ENCODE measurements at places on chromosomes 16 and 17. TPM values are rescaled to one million over a fixed set of nuclear protein-coding genes. Genes with fewer than 3 reads are reported as not detected.

GRCh38 chr17:80759377-80759673 is 214.7 kb downstream of the RPTOR start:
- DNase-seq, result no peak

DNA sequence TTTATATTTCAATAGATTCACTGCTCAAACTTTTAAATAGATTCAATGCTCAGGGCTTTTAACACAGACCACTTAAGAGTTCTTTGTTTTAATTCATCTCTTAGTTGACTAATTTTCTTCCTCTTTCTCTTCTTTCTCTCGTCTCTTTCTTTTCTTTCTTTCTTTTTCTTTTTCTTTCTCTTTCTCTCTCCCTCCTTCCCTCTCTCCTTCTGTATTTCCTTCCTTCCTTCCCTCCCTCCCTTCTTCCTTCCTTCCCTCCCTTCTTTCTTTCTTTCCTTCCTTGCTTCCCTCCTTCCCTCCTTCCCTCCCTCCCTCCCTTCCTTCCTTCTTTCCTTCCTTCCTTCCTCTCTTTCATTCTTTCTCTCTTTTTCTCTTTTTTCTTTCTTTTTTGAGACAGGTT is 104.4 kb downstream of the LYRM1 start:
- no peak for DNase-seq

DNA sequence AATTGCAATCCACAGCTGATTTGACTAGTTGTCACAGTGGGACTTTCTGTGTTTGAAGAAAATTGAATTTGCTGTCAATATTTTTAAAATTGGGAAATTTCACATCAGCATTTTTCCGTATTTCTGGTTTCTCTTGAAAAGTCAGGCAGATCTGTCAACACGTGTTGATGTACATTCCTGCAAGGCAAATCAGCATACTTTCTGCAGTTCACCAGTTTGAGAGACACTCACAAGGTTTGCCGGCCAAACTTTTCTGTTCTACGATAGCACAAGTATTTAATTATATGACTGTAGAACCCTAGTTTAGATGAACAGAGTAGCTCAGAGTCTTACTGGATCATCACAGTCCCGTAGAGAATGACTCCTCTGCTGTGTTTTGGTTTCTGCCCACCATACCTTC is 102.0 kb downstream of the ADAMTS18 start:
- DNase-seq, result peak; percentile 21

GRCh38 chr16:75282466-75283281 is 31.2 kb upstream of the BCAR1 start:
- no peak for DNase-seq

DNA sequence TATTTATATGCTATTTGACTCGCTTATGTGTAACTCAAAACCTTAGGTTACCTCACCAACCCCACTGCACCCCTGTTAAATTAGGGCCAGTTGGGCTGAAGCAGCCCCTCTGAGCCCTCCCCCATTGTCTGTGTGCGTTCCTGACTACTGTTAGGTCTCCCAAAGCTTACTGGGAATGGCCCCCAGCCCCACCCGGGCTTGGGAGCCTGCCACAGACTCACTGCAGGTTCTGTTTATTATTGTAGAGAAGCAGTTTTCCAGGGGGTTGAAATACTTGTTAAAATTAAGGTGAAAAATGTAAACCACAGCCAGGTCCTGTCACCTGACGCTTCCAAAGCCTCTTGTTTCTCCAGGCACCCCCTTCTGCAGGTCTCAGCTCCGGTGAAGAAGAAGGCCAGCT is 151.7 kb downstream of the FOXL1 start:
- no peak for DNase-seq

- no peak for DNase-seq
These were observed 18.1 kb downstream of the NKD1 start for GRCh38 chr16:50566014-50566962.

DNA sequence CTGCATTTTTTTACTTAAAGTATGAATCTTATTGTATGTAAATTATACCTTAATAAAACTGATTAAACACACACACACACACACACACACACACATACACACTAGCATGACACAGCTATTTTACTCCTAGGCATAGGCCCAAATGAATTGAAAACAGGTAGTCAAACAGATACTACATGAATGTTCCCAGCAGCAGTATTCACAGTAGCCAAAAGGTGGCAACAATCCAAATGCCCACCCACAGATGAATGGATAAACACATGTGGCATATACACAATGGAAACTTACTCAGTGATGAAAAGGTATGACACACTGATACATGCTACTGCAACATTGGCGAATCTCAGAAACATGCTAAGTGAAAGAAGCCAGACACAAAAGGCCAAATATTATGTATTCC is 223.5 kb downstream of the CYB561 start:
- DNase-seq, result no peak

DNA sequence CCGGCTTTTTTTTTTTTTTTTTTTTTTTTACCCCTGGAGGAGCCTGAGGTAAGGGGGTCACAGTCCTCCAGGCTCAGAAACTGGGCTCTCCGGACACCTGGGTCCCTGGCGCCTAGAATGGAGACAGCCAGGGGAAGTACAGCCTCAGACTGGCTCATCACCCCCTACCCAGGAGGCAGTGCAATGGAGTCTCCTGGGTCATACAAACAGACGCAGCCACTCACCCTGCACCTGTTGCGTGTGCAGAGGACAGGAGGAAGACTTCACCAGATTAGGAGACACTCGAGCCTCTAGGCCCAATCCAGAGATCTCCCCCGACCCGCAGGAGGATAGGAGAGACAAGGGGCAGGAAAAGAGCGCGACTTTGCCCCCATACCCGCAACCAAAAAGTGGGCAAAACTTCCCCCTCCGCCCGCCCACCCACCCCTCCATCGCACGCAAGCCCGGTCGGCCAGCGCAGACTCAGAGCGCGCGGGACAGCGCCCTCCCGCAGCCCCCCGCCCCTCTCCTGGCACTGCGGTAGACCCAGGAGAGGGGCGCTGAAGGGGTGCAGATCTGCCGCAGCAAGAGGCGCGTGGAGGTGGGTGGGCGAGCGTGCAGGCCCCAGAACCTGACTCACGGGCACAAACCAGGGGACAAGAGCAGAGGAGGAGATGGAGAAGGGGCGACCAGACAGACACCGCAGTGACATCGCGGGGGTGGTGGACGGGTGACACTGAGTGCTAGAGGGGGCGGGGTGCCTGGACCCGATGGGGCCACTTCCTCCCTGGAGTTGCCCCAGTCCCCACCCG is 900 bp downstream of the HAP1 start:
- no peak for DNase-seq

GRCh38 chr16:56916571-56917403 is 15.2 kb upstream of the HERPUD1 start:
- no peak for DNase-seq

GRCh38 chr17:55996826-55997225 is 156.4 kb upstream of the ANKFN1 start:
- DNase-seq, result peak; percentile 6

DNA sequence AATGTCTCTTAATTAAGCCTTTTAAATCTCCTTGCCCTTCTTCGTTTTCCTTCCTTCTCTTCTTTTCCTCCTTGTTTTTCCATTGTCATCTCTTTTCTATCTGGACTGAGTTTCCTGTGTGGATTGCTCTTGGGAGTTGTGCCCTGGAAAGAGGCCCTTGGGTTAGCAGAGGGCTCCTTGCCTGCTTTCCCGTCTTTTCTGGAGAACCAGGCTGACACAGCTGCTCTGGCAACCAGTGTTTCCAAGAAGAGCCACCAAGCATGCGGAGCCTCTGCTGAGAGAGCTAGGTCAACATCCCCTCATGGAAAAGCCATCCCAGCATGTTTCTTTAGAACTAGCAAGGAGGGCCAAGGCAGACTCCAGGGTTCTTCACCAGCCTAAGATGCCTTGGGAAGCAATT is 75.4 kb downstream of the HLF start:
- no peak for DNase-seq

- no peak for DNase-seq
These were observed 500.7 kb downstream of the GRIN2A start for GRCh38 chr16:9681508-9681907.

GRCh38 chr16:17334096-17334495 is 136.7 kb downstream of the XYLT1 start:
- DNase-seq, result no peak

DNA sequence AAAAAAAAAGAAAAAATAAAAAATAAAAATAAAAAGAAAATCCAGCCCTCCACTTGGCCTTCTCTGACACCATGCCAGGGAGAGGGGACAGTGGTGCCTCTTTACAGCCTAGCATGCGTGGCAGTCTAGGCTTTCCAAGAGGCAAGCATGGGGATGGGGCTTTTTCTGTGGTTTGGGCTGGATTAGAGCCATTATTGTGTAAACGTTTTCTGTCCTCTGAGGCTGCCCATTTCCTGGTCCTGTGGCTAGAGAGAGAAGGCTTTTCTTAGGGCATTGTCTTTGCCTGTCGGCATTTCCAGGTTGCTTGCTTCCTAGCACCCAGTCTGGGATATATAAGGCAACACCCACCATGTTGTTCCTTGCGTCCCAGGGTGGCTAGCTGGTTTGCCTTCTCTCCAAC is 2.7 kb upstream of the DHRS7B start:
- no peak for DNase-seq

GRCh38 chr16:84689111-84689510 is 10.7 kb upstream of the USP10 start:
- DNase-seq, result peak; percentile 7

DNA sequence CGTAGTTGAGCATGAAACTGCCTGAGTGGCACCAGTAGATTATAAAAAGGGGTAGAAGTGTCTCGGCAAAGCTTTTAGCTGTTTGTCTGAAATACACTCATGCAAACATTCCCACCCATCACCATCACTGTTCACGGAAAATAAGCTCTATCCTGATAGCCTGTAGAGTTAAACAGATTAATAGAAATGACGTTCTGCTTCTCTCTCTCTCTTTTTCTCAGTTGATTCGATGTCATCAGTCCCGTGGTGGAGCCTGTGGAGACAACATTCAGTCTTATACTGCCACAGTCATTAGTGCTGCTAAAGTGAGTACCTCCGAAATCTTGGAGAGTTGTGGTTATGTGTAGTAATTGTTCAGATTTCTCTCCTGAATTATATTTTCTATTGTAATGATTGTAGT is 224.7 kb downstream of the BCAS3 start:
- DNase-seq, result no peak

DNA sequence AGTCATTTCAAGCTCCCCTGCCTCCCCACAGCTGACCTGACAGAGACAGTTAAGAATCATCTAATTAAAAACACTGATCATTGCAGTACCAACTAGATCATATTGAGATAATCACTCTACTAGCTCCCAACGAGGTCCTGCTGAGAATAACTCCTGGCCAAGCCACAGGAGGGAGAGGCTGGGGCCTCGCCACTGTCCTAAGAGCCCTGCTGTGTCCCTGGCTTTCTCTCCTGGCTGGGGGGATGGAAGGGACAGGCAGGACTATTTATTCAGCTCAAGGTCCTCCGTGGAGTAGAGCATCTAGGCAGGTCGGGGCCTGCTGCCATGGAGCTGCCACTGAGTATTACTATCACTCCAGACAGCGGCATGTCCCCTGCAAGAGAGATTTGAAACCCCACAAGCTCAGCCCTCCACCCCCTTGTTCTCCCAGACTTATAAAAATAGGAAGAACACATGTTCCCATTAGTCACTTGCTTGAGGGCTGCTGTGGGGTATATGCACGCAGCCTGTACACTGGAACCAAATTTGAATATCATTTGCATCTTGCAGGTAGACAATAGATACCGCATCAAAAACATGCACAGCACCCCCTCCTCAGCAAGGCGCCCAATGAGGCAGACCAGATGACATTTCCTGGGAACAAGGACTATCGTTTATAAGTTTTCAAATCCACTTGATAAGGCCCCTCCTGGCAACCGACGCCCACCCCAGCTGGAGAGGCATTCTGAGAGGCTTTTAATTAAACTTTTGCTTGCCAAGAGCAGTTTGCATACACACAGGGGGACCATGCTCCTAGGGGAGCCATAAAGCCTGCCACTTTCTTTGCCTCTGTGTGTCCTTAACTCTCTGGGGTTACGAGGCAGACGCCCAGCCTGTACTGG is 385.2 kb upstream of the ZFHX3 start:
- DNase-seq, result peak; percentile 66

GRCh38 chr16:2158262-2158638 is 2.7 kb downstream of the TRAF7 start:
- no peak for DNase-seq

DNA sequence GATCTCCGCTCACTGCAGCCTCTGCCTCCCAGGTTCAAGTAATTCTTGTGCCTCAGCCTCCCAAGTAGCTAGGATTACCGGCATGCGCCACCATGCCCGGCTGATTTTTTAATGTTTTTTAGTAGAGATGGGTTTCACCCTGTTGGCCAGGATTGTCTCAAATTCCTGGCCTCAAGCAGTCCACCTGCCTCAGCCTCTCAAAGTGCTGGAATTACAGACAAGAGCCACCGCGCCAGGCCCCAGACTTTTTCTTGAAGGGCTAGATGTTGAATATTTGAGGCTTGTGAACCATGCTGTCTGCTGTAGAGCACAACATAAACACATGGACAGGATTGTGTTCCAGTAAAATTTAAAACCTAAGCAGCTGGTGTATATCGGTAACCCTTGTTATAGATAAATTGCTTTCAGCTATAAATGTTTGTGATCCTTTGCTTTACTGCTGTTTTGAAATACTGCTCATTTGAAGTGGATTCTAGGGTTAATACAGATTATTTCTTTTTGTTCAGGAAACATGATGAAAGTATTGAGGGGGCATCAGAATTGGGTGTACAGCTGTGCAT is 12.4 kb downstream of the WSB1 start:
- peak; percentile 65 for DNase-seq

DNA sequence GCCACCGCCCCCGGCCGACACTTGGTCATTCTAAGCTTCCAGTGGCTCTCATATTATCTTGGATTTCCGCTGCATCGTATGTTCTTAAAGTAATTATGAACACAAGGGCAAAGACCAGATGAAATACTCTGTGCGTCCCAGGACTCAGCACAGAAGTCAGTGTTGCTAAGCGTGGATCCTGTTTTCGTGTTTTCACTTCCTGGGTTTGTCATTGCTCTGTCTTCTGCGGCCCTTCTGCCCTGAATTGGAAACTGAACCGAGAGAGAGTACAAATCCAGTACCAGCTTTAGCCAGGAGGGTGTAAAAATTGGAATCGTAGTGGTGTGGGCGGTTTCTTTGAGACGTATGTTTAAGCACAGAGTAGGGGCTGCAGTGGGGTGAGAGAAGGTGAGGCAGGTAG is 32.7 kb downstream of the DBNDD1 start:
- DNase-seq, result no peak

DNA sequence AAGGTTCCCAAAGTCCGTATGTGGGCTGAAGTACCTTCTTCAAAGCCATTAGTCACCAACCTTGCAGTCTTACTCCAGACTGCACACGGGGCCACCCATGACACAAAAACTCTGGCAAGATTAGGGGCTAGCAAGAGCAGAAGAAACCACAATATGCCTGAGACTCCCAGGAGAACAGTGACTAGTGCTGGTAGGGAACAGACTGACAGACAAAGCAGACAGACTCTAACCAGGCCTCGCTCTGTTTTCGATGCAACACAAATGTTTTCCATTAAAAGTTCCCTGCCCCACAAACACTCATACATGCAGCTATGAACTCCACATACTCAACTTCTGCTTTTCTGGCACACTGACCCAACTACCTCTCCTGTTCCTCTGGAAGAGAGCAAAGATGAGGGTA is 102.2 kb downstream of the HIC1 start:
- DNase-seq, result no peak

Gene TPSAB1
- total RNA-seq, result not detected

Gene EFCAB5
- 0.61 TPM for total RNA-seq

Gene MMP25
- 4.2 TPM for total RNA-seq

Measured in lung (tissue), 17 donors.